ENCODE measurements at places on chromosomes 6 and 20. TPM values are rescaled to one million over a fixed set of nuclear protein-coding genes. Genes with fewer than 3 reads are reported as not detected.
A peak's percentile ranks its signal among the peaks of the same experiment; 100 is the strongest.

DNA sequence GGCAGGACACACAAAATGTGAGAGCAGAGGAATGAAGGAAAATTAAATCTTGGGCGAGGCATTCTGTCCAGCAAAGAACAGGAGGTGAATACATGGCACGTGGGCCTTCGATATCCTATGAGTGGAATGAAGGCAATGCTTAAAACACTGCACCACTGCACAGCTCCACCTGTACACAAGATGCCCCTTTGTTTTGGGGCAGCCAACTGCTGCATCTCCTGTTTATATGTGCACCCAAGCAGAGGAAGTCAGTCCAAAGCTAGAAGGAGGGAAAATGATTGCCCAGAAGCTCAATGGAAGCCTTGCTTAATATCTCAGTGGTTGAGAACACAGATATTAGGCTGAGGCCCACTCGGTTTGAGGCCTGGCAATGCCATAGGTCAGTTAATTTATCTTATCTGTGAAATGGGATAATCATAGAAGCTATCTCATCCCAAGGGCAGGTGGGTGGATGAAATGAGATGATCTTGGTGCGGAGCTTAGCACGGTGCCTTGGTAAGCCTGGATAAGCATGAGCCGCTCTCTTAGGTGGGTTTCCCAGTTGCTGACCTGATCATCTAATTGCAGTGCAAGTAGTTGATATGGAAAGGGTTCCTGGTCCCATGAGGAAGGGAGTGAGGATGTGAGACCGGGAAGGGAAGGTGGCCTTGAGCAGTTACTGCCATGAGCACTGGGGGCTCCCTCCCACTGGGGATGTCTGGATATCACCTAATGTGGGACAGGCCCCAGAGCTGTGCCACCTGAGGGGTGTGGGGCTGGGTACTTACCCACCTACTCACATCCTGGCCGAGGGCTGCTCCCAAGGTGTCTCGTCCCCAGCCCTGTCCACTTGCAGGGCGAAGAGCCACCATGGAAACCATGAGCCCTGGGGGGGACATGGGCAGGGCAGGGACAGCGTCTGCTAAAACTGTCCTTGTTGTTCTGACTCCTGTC, 9.9 kb downstream of the BANF2 start:
- peaks cover 17% of the 10 kb centered on the region for H3K27me3 ChIP-seq
- no peak overlapping the region for H3K27ac ChIP-seq
- no peaks in the 10 kb centered on the region for H3K4me1 ChIP-seq
- DNase-seq: no peak

GRCh38 chr6:106858653-106859092, 115.9 kb downstream of the CD24 start:
- H3K27me3 ChIP-seq: peaks cover 5% of the 10 kb centered on the region
- H3K4me1 ChIP-seq: no peaks in the 10 kb centered on the region
- H3K27ac ChIP-seq: no peak overlapping the region
- H3K4me3 ChIP-seq: no peak overlapping the region
- DNase-seq: no peak
- no peaks in the 10 kb centered on the region for H3K36me3 ChIP-seq

DNA sequence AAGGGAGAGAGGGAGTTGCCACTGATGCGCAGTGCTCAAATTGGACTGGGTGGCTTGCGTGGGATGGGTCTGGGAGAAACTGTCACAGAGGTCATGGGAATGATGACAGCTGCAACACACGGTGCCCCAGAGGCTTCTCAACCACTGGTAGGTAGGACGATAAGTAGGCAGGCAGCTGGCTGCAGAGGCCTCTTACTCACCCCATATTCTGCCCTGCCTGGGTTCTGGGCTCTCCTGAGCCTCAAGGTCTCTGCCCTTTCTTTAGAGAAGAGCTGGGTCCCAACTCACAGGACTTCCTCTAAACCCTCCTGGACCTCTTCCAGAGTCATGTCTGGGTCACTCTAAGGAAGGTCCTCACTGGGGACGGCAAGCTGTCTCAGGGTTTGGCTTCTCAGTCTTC, 37.2 kb upstream of the RNF24 start:
- peaks cover 3% of the 10 kb centered on the region for H3K4me1 ChIP-seq
- H3K4me3 ChIP-seq: no peak overlapping the region
- H3K36me3 ChIP-seq: peaks cover 7% of the 10 kb centered on the region
- DNase-seq: no peak
- H3K27me3 ChIP-seq: peaks cover 12% of the 10 kb centered on the region

Gene SULF2
- 4.2 TPM for total RNA-seq

GRCh38 chr6:108766886-108767285, 81.3 kb upstream of the ARMC2 start:
- no peak overlapping the region for H3K27ac ChIP-seq
- peaks cover 18% of the 10 kb centered on the region for H3K27me3 ChIP-seq
- no peak overlapping the region for H3K4me3 ChIP-seq
- DNase-seq: no peak

Gene SLC22A16
- not detected for total RNA-seq

- no peak overlapping the region for H3K27ac ChIP-seq
- H3K4me3 ChIP-seq: no peak overlapping the region
- H3K4me1 ChIP-seq: peaks cover 10% of the 10 kb centered on the region
- H3K27me3 ChIP-seq: peaks cover 27% of the 10 kb centered on the region
- DNase-seq: no peak
These were observed 16.2 kb upstream of the EMILIN3 start for GRCh38 chr20:41382791-41383305.

Gene SNX5
- 71.5 TPM for total RNA-seq

Gene LY6G5C
- total RNA-seq: 3.8 TPM

Gene TRIM40
- total RNA-seq: 0.22 TPM

- H3K4me1 ChIP-seq: no peaks in the 10 kb centered on the region
- H3K27ac ChIP-seq: no peak overlapping the region
- no peak for DNase-seq
- no peaks in the 10 kb centered on the region for H3K36me3 ChIP-seq
- H3K4me3 ChIP-seq: no peak overlapping the region
These were observed 161.2 kb downstream of the KCNQ5 start for GRCh38 chr6:72783035-72783434.

- DNase-seq: no peak
- H3K27ac ChIP-seq: no peak overlapping the region
- H3K4me1 ChIP-seq: peaks cover 40% of the 10 kb centered on the region
These were observed 2.3 kb upstream of the HLA-DMA start for GRCh38 chr6:32954986-32955802.

GRCh38 chr20:19018881-19019280, 193.6 kb upstream of the SLC24A3 start:
- H3K4me1 ChIP-seq: no peaks in the 10 kb centered on the region
- no peak overlapping the region for H3K27ac ChIP-seq
- no peaks in the 10 kb centered on the region for H3K36me3 ChIP-seq
- no peak for DNase-seq
- H3K4me3 ChIP-seq: no peak overlapping the region

Gene MOG
- not detected for total RNA-seq

Gene NEU1
- 27.1 TPM for total RNA-seq

DNA sequence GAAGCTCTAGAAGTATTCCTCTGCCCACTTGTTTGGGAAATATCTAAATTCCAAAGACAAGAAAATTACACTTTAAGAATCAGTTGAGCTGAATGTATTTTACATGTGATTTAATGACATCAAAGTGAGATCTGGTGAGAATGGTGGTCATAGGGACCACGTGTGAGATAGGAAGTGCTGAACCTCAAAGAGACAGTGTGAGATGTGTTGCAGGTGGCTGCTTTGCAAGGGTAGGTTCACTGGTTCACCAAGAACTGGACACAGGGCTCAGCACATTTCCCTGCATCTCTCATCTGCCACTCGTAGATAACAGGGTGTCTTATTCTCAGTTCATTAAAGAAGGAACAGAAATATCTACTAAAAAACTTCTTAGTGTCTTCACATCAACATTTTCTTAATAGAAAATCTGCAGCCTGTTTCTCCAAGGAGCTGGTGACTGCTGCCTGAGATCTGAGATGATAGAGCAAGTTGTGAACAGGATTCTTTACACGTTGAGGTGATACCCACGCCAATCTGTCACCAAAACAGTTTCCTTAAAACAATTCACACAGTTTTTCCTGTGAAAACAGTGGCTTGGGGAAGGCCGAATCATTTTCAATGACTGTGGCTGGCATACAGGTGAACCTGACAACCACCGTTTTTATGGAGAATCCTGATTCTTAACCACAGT, 7.2 kb downstream of the CCR6 start:
- DNase-seq: no peak
- H3K27ac ChIP-seq: peak overlapping the region; percentile 100
- H3K4me1 ChIP-seq: peaks cover 61% of the 10 kb centered on the region
- no peaks in the 10 kb centered on the region for H3K27me3 ChIP-seq
- peak overlapping the region; percentile 77 for H3K4me3 ChIP-seq
- H3K36me3 ChIP-seq: peaks cover 15% of the 10 kb centered on the region

Gene LY6G6F
- total RNA-seq: 29.1 TPM

- H3K27ac ChIP-seq: no peak overlapping the region
- no peak overlapping the region for H3K4me3 ChIP-seq
- no peaks in the 10 kb centered on the region for H3K4me1 ChIP-seq
- peaks cover 24% of the 10 kb centered on the region for H3K27me3 ChIP-seq
These were observed 236.9 kb downstream of the QKI start for GRCh38 chr6:163651426-163651825.

GRCh38 chr20:12093057-12093796, 175.5 kb downstream of the BTBD3 start:
- H3K27ac ChIP-seq: no peak overlapping the region
- H3K36me3 ChIP-seq: no peaks in the 10 kb centered on the region

- peaks cover 46% of the 10 kb centered on the region for H3K4me1 ChIP-seq
- peak overlapping the region; percentile 68 for H3K4me3 ChIP-seq
- H3K27ac ChIP-seq: peak overlapping the region; percentile 88
- no peak for DNase-seq
- H3K36me3 ChIP-seq: peaks cover 4% of the 10 kb centered on the region
These were observed 92.0 kb downstream of the ATXN1 start for GRCh38 chr6:16669227-16669626.

- DNase-seq: no peak
- no peaks in the 10 kb centered on the region for H3K4me1 ChIP-seq
- peaks cover 2% of the 10 kb centered on the region for H3K36me3 ChIP-seq
- no peak overlapping the region for H3K4me3 ChIP-seq
- H3K27ac ChIP-seq: no peak overlapping the region
These were observed 87.3 kb downstream of the PKHD1 start for GRCh38 chr6:52000064-52000463.

DNA sequence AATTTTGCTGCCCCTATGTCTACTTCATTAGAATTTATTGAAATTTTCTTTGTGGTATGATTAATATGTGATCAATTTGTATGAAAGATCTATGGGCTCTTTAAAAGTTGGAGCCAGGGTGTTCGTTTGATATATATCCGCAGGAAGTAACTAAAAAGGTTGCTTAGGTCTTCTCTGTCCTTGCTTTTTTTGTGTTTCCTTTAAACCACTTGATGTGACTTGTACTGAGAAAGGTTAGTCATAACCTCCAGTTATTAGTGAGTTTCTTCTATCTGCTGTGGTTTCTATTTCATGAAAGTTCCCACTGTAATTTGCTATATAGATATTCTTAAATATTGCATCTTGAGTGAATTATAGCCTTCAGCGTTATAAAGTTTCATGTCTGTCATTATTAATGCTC, 585.3 kb upstream of the ARID1B start:
- peak overlapping the region; percentile 1 for H3K4me3 ChIP-seq
- H3K4me1 ChIP-seq: peaks cover 11% of the 10 kb centered on the region
- no peaks in the 10 kb centered on the region for H3K36me3 ChIP-seq
- H3K27ac ChIP-seq: peak overlapping the region; percentile 86
- H3K27me3 ChIP-seq: no peaks in the 10 kb centered on the region

DNA sequence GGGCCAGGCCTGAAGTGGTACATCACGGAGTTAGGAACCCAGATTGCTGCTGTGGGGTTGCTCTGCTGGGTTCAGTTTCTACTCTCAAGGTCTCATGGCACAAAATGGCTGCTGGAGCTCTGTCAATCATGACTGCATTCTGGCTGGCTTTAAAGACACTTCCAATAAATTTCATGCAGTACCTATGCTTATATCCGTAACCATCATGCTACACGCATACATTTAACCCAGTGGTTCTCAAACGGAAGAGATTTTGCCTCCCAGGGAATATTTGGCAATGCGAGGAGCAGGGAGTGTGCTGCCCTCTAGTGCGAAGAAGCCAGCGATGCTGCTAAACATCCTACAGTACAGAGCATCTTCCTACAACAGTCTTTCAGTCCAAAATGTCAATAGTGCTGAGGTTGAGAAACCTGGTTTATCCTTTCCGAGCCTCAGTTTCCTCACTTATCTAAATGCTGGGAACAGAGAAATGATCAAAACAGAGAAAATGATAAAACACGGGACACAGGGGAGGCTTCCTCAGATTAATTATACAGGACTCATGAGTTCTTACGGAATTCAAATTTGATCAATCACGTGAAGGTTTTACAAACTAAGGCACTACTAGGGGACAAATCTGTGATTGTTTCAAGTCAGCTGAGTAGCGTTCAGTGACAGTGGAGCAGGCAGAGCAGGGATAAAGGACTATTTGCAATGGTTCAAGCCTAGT, 9.6 kb upstream of the SLC2A10 start:
- H3K4me3 ChIP-seq: no peak overlapping the region
- no peak for DNase-seq
- peaks cover 57% of the 10 kb centered on the region for H3K27me3 ChIP-seq
- no peaks in the 10 kb centered on the region for H3K4me1 ChIP-seq

Gene DDX27
- total RNA-seq: 87.5 TPM

DNA sequence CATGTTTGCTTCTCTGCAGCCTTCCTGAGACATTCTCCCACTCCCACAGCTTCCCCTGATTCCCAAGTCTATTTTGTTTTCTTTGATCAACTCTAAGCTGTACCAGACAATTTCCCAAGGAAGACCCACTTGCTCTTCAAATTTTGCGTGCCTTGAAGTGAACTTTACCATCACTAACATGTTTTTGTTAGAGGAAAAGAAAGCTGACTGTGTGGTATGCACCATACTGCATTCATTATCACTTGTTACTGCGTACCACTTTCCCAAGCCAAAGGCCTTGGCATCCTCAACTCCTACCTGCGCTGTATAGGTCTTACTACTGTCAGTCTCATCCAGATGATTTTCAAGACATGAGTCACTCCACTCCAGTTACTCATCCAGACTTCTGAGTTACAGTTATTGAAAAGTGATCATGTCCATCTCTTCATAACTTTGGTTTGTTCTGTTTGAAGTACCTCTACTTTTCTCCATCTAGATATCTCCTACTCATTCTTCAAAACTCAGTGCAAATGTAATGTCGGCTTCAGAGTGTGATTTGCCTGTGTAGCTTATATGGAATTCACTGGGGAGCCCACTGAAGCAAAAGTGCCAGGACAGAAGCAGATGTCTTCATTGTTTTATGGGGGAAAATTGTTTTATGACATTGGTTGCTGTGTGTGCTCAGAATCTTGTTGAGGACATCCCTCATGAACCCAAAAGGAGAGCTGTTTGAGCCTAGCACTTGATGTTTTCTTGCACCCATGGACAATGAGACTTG, 5.2 kb downstream of the RPS12 start:
- no peaks in the 10 kb centered on the region for H3K27me3 ChIP-seq
- DNase-seq: no peak
- H3K4me1 ChIP-seq: peaks cover 52% of the 10 kb centered on the region
- H3K27ac ChIP-seq: peak overlapping the region; percentile 89
- H3K4me3 ChIP-seq: peak overlapping the region; percentile 61

DNA sequence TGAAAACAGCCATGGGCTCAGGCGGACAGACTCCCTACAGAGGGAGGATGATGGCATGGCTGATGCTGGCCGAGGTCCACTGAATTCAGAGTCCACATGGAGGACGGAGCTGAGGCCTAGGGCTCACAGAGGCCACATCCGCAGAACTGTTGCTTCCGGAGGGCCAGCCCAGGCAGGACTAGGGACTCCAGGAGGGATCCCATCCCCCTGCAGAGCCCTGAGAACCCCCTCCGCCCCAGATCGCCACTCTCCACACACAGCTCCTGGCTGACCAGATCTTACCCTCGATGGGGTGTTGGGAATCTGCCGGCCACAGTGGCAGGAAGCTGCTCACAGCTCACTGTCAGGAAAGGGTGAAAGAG, 399.2 kb downstream of the TAF4 start:
- no peaks in the 10 kb centered on the region for H3K27me3 ChIP-seq
- H3K27ac ChIP-seq: no peak overlapping the region
- H3K36me3 ChIP-seq: no peaks in the 10 kb centered on the region
- DNase-seq: no peak
- no peaks in the 10 kb centered on the region for H3K4me1 ChIP-seq

Gene C2
- not detected for total RNA-seq
